Cardiac muscle cell (in vitro differentiated cells and primary cell): ENCODE measurements at places on chromosomes 7 and 10. TPM values are rescaled to one million over a fixed set of nuclear protein-coding genes. Genes with fewer than 3 reads are reported as not detected.

GRCh38 chr10:78609976-78610375, 458.8 kb upstream of the ZMIZ1 start:
- DNase-seq = no peak

- no peak for DNase-seq
Measured at GRCh38 chr10:47319784-47320183, 2.5 kb upstream of the GDF2 start.

- no peak for DNase-seq
Measured at GRCh38 chr10:124116771-124117510, 23.5 kb upstream of the CHST15 start.

DNA sequence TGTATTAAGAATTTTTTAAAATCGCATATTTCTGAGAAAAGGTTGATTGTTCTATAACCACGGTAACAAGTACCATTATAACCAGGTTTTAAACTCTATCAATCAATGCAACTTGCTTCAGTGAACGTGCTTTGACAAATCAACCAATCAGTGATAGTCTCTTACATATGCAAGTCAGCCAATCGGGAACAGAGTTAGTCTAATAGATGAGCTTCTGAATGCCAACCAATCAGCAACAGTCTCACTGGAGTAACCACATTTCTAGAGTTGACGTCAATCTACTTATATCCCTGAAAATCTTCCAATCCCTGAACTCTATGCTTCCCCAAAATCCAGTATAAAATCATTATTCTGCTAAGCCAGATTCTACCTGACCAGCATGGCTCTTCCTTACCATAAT, 44.7 kb upstream of the TRUB1 start:
- DNase-seq = no peak

DNA sequence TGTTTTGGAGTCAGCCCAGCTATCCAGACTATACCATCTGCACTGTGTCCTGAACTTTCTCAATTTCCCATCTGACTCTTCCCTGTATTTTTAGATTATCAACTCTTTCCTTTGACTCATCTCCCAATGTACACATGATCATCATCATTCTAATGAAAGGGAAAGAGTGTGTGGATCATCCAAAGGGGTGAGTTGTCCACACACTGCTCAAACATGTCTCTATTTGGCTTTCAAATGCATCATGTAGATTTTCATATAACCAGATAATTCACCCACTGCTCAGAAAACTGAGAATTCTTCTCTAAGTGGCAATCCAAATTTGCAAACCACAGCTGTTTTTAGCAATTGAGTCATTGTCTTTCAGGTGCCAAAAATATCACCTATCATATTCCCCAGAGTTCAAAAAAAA, 190.2 kb upstream of the HPS1 start:
- DNase-seq = no peak

GRCh38 chr10:52443419-52444388, 129.6 kb downstream of the DKK1 start:
- DNase-seq = peak; percentile 93

GRCh38 chr10:70250961-70251680, 17.9 kb upstream of the PPA1 start:
- DNase-seq = no peak

GRCh38 chr7:19336836-19337383, 191.7 kb upstream of the FERD3L start:
- DNase-seq = no peak

DNA sequence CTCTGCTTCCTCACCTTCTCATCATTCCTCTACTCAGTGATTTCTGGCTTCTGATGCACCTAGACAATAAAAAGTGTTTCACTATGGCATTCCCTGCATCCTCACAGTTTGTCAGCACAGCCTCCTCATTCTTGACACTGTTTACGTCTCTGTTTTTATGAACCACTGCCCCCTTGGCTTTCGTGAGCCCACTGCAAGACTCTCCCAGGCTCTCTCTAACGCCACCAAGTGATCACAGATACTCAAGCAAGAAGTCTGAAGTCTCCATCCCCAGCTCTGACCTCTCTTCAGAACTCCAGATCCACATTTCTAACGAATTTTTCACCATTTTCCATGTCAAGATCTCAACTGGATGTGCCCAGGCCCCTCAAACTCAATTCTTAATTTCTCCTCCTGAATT, 8.9 kb downstream of the SLC16A9 start:
- no peak for DNase-seq

GRCh38 chr7:24842449-24843241, 85.4 kb upstream of the GSDME start:
- no peak for DNase-seq

DNA sequence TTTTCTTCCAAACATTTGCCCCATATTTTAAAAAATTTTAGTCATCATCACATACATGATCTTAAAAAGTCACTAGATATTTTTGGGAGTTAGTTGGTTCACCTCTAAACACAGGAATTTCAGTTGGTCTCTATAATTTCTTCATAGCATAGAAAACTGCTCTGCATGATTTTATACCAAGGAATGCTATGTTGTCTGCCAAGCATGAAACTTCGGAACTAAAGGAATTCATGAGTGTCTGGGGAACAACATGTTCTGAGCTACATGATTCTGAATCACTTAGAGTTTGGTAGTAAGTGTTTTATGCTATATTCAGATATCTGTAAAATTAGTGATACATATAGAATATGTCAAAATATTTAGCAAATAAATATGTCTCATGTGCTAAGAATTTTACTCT, 957.8 kb downstream of the GATA3 start:
- no peak for DNase-seq

DNA sequence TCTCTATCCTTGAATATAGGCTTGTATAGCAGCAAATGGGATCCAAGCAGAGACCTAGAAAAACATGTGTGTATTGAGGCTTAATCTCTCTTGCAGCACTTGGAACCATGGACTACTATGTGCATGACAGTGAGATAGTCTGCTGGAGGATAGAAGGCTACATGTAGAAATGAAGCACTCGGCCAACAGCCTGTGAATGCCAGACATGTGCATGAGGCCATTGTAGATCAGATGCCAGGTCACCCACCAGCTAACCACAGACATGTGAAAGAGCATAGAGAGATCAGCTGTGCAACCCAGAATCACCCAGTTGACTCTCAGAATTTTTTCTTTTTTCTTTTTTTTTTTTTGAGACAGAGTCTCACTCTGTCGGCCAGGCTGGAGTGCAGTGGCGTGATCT, 90.9 kb downstream of the NT5C2 start:
- DNase-seq = no peak

Gene SEMA3A
- 35.9 and 37.3 TPM in 2 replicates for total RNA-seq

Gene FLNC
- 500 and 516 TPM in 2 replicates for total RNA-seq

Gene ACSL5
- not detected in 2 replicates for total RNA-seq

Gene NFKB2
- total RNA-seq = 21.5 and 29.8 TPM in 2 replicates

Gene NODAL
- 0.15 and 0.25 TPM in 2 replicates for total RNA-seq

Gene EN2
- total RNA-seq = not detected in 2 replicates
